Pancreas (tissue), 10 donors: ENCODE measurements at places on chromosomes 16 and 17.

GRCh38 chr17:36152639-36153120 is 23.8 kb downstream of the TBC1D3B start:
- no peak overlapping the region for H3K4me3 ChIP-seq
- H3K36me3 ChIP-seq = no peaks in the 10 kb centered on the region
- H3K27me3 ChIP-seq = peaks cover 5% of the 10 kb centered on the region
- H3K4me1 ChIP-seq = no peaks in the 10 kb centered on the region
- no peak overlapping the region for H3K27ac ChIP-seq

- no peaks in the 10 kb centered on the region for H3K36me3 ChIP-seq
- no peak overlapping the region for H3K27ac ChIP-seq
- no peaks in the 10 kb centered on the region for H3K27me3 ChIP-seq
- no peaks in the 10 kb centered on the region for H3K4me1 ChIP-seq
- no peak overlapping the region for H3K4me3 ChIP-seq
Measured at GRCh38 chr17:63423251-63423950, 22.7 kb downstream of the CYB561 start.

GRCh38 chr16:54462771-54463170 is 176.2 kb upstream of the IRX3 start:
- no peaks in the 10 kb centered on the region for H3K36me3 ChIP-seq
- H3K4me3 ChIP-seq = no peak overlapping the region
- DNase-seq = no peak
- H3K4me1 ChIP-seq = no peaks in the 10 kb centered on the region
- no peaks in the 10 kb centered on the region for H3K27me3 ChIP-seq

DNA sequence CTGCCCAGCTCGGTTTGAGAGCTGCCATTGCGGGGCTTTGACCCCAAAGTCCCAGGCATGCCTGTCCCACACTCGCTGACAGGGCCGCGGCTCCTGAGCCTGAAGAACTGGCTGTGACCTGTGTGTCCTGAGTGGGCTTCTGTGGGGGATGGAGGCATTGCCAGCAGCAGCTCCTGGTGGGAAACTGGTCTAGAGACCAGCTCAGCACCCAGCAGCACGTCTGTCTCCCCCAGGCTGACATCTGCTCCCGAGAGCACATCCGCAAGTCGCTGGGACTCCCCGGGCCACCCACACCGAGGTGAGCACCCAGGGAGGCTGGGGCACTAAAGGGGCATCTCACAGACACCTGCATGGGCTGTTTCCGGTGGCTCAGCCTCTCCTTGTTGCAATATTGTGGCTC is 13.4 kb downstream of the ENDOV start:
- no peaks in the 10 kb centered on the region for H3K27me3 ChIP-seq
- no peak overlapping the region for H3K4me3 ChIP-seq
- H3K4me1 ChIP-seq = peaks cover 3% of the 10 kb centered on the region
- H3K27ac ChIP-seq = no peak overlapping the region

- H3K4me1 ChIP-seq = no peaks in the 10 kb centered on the region
- no peak overlapping the region for H3K27ac ChIP-seq
- H3K4me3 ChIP-seq = no peak overlapping the region
- peaks cover 4% of the 10 kb centered on the region for H3K36me3 ChIP-seq
Measured at GRCh38 chr17:82077617-82078358, 12.2 kb upstream of the DUS1L start.

DNA sequence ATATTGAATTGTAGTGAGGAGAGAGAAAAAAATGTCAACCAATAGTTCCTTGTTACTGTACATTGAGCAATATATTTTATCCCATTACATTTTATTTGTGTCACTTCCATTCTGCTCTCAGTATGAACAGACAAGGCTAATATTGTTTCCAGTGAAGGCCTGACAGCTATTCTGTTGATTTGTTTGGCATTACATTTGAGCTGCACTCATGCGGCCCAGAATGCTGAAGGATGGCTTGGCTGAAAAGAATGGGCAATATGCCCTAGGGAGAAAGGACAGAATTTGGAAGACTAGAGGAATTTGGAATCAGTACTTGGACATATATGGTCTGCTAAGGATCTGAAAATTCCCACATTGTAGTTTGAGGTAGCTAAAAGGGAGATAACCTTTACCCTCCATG is 1294.4 kb downstream of the CDH8 start:
- H3K4me3 ChIP-seq = no peak overlapping the region
- DNase-seq = no peak
- H3K4me1 ChIP-seq = no peaks in the 10 kb centered on the region
- H3K36me3 ChIP-seq = no peaks in the 10 kb centered on the region

GRCh38 chr17:30472238-30472890 is 4.8 kb upstream of the GOSR1 start:
- H3K4me3 ChIP-seq = no peak overlapping the region
- H3K27ac ChIP-seq = no peak overlapping the region
- no peaks in the 10 kb centered on the region for H3K36me3 ChIP-seq
- no peak for DNase-seq

DNA sequence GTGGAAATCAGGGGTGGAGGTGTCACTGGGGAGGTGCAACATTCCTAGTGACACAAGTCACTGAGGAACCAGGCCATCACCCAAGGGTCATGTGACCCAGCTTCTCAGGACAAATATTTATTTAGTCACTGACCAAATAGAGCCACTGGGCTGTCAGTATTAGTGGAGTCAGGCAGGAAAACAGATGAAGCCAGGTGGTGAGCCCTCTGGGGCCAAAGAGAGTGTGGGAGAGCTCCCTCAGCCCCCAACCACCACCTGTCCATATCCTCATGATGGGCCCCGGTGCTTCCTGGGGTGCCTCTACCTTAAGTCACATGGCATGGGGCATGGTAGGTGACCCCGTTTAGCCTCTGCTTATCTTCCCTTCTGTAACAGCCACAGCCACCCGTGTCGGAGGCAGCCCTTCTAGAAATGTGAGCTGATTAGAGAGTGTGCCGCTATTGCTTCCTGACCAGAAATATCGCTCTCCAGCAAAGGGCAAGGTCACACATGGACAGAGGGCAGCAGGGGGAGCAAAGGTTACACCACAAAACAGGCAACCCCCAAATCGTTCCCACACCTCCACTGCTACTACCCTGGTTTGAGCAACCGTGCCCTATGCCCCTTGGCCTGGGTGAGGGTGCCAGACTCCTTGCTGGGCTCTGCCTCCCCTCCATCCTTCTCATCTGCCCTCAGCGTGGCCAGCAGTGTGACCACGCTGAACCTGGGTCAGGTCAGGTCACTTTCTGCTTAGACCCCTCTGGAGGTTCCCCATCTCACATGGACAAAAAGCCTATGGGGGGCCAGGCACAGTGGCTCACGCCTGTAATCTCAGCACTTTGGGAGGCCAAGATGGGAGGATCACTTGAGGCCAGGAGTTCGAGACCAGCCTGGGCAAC is 8.6 kb upstream of the AKTIP start:
- DNase-seq = no peak
- H3K27ac ChIP-seq = peak overlapping the region; percentile 69
- H3K27me3 ChIP-seq = no peaks in the 10 kb centered on the region
- no peaks in the 10 kb centered on the region for H3K36me3 ChIP-seq
- no peak overlapping the region for H3K4me3 ChIP-seq

DNA sequence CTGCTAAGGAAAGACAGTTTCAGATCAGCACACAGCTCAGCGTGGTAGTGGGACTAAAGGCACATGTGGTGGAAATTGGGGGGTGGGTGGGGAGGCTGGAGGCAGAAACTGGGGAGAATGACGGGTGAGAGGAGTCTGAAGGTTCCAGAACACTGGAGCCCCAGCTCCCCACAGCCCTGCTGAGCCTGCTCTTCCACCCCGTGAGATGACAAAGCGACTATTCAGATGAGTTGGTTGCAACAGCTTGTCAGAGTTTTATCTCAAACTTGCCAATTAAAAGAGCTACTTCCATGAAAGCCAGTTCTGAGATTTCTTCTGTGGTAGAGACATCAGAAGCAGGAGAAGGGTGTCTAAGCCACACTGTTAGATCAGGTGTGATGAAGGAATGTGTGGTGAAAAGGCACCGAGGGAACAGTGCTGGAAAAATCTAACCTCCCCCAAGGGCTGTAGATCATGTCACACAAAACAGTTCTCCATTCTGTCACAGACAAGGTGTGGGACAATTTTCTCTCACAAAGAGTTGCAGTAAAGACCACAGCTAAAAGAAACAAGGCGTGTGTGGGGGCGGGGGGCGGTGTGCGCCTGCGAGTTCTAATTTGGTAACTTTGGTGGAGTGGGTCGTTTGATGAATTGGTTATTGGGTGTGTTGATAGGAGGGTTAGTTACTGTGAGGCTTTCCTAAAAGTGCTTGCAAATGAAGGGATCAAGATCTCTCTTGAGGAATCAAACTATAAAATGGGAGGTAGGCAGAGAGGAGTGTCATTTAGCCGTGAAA is 39.0 kb downstream of the CCDC182 start:
- H3K27me3 ChIP-seq = no peaks in the 10 kb centered on the region
- no peak for DNase-seq
- H3K27ac ChIP-seq = no peak overlapping the region
